ENCODE measurements at places on chromosomes 2 and 18.

GRCh38 chr2:172429301-172429968 is 2.0 kb downstream of the ITGA6 start:
- DNase-seq, result no peak

DNA sequence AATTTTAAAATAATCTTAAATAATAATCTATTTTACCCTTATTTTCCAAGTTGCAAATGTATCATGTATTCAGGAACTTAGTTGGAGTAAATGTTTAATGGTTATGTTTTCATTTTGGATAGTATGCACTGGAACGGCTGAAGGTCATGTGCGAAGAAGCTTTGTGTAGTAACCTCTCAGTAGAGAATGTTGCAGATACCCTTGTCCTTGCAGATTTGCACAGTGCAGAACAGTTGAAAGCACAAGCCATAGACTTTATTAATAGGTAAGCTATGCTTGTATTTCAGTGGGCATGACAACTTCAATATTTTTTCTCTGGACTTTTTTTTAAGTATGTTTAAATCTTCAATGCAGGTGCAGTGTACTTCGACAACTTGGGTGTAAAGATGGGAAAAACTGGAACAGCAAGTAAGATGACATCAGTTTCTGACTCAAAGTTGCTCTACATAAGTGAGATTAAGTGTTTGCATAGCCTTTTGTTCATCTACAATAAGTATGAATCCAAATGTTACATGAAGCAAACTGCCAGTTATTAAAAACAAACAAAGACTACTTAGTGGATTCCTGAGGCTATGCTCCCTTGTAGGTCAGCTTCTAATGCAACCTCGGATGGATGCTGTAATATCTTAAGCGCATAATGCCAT is 63.1 kb downstream of the SPOPL start:
- DNase-seq, result no peak

DNA sequence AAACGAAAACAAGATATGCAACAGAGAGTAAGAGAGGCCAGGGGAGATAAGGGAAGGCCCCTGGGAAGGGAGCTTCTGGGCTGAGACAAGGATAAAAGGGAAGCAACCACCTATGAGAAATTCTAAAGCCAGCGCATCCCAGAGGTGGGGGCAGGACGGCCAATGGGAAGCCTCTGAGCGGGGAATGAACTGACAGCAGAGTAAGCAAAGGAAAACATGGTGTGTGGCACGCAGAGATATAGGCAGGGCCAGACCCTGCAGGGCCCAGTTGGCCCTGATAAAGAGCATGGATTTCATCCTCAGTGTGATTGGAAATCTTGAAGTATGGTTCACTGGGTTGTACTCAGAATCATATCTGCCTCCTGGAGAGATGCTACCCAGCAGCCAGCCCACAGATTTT is 78.7 kb downstream of the IRS1 start:
- no peak for DNase-seq

GRCh38 chr2:230666885-230667712 is 45.5 kb upstream of the CAB39 start:
- DNase-seq, result no peak

- no peak for DNase-seq
Observed at GRCh38 chr2:42566837-42567321, 1.6 kb upstream of the MTA3 start.

DNA sequence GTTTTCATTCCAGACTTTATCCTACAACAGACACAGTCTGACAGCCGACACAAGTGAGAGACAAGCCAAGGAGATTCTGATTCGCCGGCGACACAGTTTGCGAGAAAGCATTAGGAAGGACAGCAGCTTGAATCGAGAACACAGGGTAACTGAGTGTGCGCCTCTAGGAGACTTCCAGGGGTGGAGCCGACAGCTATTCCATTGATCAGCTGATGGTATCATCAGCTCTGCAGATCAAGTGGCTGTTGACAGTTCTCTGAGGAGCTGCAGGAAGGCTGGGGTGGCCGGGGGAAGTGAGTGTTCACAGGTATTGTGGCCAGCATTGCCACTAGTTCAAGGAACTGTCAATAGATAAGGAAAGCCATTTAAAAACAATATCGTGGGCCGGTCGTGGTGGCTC is 57.3 kb upstream of the TMEM182 start:
- no peak for DNase-seq

- DNase-seq, result no peak
Observed at GRCh38 chr2:234289834-234290590, 206.9 kb downstream of the ARL4C start.

GRCh38 chr2:70566906-70567305 is 13.3 kb upstream of the TGFA start:
- no peak for DNase-seq

GRCh38 chr18:22731398-22731797 is 201.7 kb upstream of the RBBP8 start:
- DNase-seq, result no peak

- no peak for DNase-seq
Observed at GRCh38 chr18:27921392-27921791, 255.5 kb downstream of the CDH2 start.

- DNase-seq, result no peak
Observed at GRCh38 chr2:66442516-66443185, 7.7 kb downstream of the MEIS1 start.

DNA sequence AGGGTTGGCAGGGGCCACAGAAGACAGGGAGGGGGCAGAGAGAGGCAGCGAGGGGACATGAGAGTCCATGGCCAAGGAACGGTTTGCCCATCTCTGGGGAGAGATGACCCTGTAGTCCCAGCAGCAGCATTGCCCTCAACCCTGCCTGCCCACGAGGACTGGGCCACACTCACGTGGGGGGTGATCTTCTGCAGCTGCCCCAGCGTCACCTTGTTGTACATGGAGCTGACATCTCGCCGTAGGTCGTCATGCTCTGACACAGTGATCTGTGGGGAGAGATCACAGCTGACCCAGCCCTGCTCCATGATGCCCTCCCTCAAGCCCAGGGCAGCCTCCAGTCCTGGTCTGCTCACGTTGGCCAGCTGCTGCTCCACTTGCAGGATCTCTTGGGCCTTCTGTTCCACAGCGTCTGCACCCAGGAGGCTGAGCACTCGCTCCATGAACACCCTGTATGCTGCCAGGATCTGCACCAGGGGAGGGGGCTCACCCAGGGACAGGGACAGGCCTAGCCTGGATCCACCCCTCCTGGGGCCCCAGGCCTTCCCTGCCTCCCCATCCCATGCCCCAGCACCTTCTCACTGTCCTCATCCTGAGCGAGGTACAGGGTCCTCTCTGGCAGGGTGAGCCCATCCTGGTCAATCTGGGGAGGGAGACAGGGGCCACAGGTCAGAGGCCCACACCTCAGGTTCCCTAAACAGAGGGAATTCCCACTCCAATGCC is 2.8 kb downstream of the ECEL1 start:
- DNase-seq, result no peak

- DNase-seq, result no peak
Observed at GRCh38 chr2:65877331-65878010, 445.1 kb upstream of the SPRED2 start.

DNA sequence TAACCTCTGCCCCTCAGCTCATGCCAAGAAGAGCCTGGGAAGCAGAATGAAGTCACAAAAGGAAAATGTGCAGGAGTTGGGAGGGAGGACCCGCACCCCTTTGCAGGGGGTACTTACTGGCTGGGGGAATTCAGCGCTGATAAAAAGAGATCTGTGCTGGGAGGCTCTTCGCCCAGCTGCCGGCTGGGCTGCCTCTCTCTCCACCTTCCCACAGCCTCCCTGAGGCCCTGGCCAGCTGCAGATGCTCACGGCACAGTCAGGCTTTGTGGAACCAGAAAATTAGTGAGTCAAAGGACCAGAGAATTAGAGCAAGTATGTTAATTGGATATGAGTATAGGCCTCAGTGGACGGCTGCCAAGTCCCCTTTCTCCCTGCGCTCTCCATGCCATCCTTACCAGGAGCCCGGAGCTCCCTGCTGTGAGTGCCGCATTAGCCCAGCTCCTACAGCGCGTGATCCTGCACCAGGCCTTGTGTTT is 181.7 kb upstream of the SH3BP4 start:
- DNase-seq, result no peak

- no peak for DNase-seq
Observed at GRCh38 chr2:219199470-219200211, 6.9 kb upstream of the ZFAND2B start.

DNA sequence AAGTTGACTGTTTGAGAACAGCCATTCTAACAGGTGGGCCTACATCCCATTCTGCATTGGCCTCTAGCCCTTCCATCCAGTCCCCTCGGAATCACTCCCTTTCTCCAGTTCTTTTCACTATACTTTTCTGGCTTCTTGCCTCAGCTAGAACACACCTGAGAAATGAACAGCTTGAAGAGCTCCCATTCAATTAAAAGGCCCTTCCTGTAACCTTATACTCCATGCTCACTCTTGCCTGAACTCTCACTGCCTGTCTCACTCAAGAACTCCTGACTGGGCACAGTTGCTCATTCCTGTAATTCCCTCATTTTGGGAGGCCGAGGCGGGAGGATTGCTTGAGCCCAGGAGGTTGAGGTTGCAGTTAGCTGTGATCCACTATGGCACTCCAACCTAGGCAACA is 23.6 kb downstream of the CHRNA1 start:
- DNase-seq, result no peak

GRCh38 chr18:23226930-23227725 is 91.8 kb downstream of the CABLES1 start:
- no peak for DNase-seq

DNA sequence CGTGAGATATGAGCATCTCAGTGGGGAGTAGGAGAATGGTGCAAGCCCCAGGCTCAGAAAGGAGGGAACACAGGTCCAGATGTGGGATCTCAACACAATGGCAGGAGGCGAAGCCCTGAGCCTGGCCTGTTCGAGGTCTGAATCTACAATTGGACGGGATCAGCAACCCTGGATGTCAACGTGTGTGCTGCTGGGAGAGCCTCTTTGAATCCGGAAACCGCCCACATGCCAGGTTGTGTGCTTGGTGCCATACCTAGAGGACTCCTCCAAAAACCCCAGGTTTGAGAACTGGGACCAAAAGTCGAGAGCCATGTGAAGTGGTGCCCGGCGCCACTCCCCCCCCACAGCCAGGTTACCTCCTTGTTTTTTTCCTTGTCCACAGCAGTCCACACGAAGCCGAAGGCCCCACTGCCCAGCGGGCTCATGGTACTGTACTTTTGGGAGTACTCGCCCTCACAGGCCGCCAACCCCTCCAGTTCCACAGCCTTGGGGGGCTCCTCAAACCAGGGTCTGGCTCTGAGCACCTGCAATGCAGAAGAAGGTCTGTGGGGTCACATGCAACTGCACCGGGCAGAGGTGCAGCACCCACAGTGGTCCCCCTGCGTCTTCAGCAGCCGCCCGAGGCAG is 20.4 kb upstream of the MTERF4 start:
- no peak for DNase-seq

DNA sequence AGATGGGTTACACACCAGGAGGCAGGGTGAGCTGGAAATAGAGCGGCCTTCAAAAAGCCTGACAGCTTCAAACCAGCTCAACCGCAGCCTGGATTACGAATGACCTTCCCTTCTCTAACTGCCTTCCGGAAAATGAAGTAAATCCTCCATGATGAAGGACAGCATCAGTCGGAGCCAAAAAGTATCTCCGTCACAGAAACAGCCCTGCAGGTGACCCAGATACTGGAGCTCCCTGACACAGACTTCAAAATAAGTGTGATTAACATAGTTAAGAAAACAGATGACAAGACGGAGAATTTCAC is 10.3 kb upstream of the CIB4 start:
- no peak for DNase-seq

GRCh38 chr2:241495172-241496002 is 13.0 kb downstream of the STK25 start:
- no peak for DNase-seq

DNA sequence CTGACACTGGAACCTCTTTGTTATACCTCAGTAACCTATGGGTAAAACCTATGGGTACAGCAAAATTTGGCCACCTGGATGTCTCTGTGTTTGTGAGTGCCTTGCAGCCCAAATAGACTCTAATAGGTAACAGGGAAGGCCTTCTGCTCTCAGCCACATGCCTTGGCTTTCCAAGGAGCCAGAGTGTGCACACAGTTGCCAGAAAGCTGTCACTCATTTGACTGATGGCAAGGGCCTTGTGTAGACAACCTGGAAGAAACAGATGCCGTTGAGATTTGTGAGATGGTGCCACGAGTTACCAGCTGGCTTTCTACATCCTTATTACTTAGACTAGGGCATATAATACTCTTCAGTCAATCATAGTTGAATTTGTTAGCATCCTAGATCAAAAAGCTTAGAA is 90.1 kb upstream of the RAB12 start:
- no peak for DNase-seq

GRCh38 chr18:48776156-48776555 is 174.6 kb downstream of the SMAD7 start:
- DNase-seq, result no peak

DNA sequence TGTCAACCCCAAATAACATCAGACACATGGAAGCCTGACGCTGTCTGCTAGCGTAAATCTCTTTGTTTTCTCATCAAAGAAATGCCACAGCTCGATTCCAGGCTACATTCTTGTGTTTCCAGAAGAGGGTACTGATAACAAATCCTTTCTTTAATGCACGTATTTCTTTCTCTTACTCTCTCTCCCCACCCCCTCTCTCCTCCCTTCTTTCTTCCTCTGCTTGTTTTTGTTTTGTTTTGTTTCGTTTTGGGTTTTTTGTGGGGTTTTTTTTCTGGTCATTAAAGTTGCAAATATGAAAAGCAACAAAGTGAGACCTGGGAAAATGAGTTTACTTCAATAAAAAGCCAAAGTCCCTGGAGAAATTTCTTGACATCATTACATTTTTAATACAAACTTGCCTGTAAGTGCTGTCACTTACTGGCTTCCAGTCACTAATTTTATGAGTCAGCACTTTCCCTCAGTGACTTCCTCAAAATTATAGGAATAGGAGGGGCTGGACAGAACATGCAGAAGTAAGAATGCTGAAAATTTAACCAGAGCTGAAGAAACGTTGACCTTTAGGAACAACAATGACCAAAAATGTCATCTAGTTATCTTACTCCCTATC is 106.7 kb upstream of the NABP1 start:
- no peak for DNase-seq

DNA sequence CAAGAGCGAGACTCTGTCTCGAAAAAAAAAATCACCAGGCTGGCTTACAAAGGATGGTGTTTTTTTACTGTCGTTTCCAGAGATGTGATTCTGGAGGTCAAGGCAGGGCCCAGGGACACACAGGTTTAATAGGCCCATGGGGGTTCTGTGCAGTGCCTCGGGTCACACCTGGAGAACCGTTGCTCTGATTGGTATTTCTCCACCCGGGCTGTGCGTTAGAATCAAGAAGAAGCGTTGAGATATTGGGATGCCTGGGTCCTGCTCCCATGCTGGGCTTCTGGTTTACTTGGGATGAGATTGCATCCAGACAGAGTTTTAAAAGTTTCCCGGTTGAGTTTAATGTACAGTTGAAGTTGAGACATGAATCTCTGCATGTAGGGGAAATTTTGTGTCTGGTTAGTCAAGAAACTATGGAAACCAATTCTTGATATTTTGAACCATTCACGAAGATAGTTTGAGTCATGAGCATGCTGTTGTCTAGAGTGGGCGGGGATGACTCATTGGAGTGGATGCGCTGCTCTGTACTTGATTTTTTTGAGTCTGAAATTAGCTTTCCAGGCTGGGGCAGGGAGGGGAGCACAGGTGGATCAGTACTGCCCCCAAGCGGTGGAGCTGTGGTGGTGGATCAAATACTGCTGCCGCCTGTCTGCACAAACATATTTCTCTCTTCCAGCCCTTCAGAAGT is 50.1 kb downstream of the GREB1 start:
- DNase-seq, result peak; percentile 71

GRCh38 chr2:168607992-168608391 is 151.9 kb downstream of the CERS6 start:
- DNase-seq, result no peak

GRCh38 chr2:39558906-39559305 is 106.8 kb upstream of the TMEM178A start:
- DNase-seq, result no peak

Measured in right lobe of liver (tissue), 6 donors.